ENCODE measurements at places on chromosomes 3 and 15.

GRCh38 chr15:70299931-70300869 lies 202.5 kb upstream of the TLE3 start:
- no peak for DNase-seq

- no peak for DNase-seq
These were observed 524.6 kb downstream of the MECOM start for GRCh38 chr3:169138849-169139420.

DNA sequence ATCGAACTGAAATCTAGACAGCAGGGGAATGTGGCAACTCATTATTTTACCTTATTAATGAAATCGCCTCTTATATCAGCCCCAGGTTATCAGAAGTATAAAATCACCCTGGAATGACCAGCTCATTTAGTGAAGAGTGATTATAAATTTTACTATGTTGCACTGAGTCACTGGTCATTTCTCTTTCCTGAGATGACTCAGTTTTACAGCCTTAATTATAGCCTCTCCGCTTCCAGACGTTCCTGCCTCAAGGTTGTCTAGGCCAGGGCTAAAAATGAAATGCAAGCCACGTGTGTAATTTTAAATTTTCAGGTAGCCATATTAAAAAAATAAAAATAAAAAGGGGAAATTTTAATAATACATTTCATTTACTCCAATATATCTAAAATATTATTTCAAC lies 33.3 kb downstream of the DET1 start:
- DNase-seq, result no peak

DNA sequence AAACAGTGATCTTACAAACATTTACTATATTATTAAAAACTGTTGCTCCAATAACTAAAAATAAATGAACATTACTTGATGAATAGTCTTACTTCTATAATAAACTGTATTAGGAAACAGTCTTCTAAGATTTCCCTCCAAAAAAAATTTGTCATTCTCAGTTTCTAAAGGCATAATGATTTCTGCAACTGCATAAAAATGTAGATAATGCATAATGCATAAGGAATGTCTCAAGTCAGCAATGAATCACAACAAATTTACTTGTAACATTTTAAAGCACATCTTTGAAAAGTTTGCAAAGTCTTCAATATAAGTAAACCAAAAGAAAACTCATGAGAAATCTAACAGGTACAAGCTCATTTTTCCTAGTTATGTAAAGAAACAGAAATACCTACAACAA lies 113.5 kb downstream of the VPS13C start:
- peak; percentile 13 for DNase-seq

DNA sequence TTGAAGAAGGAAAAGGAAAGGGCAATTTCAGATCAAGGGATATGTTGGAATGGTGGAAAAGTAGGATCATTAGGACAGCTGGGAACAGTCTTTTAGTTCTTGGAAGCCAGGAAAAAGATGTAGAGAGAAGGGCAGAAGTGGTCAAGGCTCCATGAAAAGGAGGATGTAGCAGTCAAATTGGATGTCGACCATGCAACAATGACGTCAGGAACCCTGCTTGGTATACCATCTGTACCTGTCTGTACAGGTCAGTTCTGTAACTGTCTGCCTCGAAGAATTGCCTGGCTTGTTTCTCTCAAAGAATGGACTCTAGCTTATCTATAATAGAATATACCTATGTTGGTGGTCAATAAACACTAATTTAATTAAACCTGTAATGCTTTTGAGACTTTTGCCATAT lies 157.8 kb upstream of the SGO1 start:
- no peak for DNase-seq

DNA sequence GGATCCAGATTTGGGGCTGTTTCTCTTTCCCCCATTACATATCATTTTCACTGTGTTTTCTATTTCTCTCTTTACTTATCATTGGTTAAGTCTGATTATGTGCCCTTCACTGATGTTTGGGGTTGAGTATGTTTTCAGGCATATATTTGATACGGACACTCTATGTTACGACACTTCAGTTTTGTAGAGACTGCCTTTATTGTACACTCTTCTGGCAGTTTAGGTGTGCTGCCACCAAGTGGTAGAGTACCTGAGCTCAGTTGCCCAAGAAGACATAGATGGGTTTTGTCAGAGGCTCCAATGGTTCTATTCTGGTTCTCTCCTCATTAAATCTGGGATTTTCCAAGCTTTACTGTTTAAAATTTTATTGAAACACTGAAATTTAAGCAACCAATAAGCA lies 255.0 kb upstream of the ROPN1 start:
- DNase-seq, result no peak

GRCh38 chr3:179541094-179541493 lies 21.6 kb upstream of the ACTL6A start:
- no peak for DNase-seq

- DNase-seq, result no peak
These were observed 41.7 kb upstream of the PRICKLE2 start for GRCh38 chr3:64266983-64267382.

DNA sequence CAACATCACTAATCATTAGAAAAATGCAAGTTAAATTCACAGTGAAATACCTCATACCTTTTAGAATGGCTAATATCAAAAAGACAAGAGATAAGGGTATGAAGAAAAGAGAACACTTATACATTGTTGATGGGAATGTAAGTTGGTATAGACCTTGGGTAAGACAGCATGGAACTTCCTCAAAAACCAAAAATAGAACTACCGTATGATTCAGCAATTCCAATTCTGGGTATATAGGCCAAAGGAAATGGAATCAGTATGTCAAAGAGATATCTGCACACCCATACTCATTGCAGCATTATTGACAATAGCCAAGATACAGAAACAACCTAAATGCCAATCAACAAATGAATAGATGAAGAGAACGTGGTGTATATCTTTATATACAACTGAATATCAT lies 166.8 kb upstream of the LRRN1 start:
- no peak for DNase-seq

GRCh38 chr3:37481982-37482381 lies 307.6 kb upstream of the LRRFIP2 start:
- no peak for DNase-seq

- DNase-seq, result no peak
These were observed 24.5 kb upstream of the MFSD1 start for GRCh38 chr3:158777161-158777873.

- DNase-seq, result no peak
These were observed 37.0 kb downstream of the MCF2L2 start for GRCh38 chr3:183391460-183391859.

GRCh38 chr15:96296264-96296663 lies 34.2 kb upstream of the NR2F2 start:
- DNase-seq, result no peak

- peak; percentile 54 for DNase-seq
These were observed 23.6 kb downstream of the SEC61A1 start for GRCh38 chr3:128075522-128076482.

DNA sequence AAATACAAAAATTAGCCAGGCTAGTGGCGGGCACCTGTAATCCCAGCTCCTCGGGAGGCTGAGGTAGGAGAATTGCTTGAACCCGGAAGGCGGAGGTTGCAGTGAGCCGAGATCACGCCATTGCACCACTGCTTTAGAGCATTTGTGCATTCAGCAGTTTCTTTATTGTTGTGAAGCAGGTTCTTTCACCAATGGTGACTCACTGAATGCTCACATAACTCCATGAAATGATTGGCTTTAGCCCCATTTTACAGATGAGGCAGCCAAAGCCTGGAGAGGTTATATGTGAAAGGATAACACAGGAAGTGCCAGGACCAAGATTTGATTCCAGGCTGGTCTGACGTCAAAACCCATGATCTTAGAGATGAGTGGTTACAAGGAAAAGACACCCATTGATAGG lies 195.2 kb downstream of the SLCO3A1 start:
- DNase-seq, result no peak

DNA sequence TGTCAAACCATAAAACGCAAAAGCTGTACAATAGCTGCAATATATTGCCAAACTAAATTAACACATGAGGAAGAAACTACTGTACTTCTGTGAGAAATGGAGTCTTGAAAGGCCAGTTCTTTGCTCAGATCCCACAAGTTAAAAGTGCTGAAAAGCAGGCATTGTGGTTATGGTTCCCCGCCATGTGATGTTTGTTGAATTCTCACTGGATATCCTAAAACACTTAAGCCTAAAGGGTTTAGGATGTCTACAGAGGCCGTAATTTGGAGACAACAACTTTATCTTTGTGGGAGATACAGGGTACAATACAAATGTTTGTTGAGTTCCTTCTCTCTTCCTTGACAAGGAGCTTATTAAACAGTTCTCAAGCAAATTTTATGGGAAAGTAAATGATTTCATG lies 53.2 kb downstream of the TMEM212 start:
- DNase-seq, result no peak

GRCh38 chr3:171088496-171088895 lies 62.0 kb upstream of the SLC2A2 start:
- DNase-seq, result no peak

GRCh38 chr15:28955160-28955992 lies 69.6 kb downstream of the APBA2 start:
- no peak for DNase-seq

- DNase-seq, result no peak
These were observed 141.3 kb upstream of the SOX2 start for GRCh38 chr3:181570472-181570871.

GRCh38 chr15:71443538-71443937 lies 328.3 kb downstream of the THSD4 start:
- DNase-seq, result no peak

DNA sequence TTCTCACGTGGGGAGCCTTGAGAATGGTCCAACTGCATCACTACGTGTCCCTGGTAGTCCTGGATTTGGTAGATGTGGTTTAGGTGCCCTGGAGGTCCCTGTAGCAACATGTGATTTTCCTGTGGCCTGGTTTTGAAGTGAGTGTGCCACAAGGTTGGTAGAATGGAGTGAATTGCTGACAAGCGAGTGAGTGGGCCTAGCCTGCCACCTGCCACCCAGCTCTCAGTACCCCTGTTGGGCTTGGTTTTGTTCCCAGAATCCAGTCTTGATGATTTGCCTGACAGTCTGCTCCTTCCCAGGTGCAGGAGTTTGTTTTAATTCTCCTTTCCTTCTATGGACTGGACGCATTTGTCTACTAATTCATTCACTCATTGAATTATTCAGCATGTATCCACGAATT lies 19.4 kb downstream of the RPLP1 start:
- no peak for DNase-seq

- no peak for DNase-seq
These were observed 1037.9 kb downstream of the ROBO2 start for GRCh38 chr3:78077842-78078241.

- peak; percentile 84 for DNase-seq
These were observed 36.5 kb upstream of the UACA start for GRCh38 chr15:70799667-70800450.

DNA sequence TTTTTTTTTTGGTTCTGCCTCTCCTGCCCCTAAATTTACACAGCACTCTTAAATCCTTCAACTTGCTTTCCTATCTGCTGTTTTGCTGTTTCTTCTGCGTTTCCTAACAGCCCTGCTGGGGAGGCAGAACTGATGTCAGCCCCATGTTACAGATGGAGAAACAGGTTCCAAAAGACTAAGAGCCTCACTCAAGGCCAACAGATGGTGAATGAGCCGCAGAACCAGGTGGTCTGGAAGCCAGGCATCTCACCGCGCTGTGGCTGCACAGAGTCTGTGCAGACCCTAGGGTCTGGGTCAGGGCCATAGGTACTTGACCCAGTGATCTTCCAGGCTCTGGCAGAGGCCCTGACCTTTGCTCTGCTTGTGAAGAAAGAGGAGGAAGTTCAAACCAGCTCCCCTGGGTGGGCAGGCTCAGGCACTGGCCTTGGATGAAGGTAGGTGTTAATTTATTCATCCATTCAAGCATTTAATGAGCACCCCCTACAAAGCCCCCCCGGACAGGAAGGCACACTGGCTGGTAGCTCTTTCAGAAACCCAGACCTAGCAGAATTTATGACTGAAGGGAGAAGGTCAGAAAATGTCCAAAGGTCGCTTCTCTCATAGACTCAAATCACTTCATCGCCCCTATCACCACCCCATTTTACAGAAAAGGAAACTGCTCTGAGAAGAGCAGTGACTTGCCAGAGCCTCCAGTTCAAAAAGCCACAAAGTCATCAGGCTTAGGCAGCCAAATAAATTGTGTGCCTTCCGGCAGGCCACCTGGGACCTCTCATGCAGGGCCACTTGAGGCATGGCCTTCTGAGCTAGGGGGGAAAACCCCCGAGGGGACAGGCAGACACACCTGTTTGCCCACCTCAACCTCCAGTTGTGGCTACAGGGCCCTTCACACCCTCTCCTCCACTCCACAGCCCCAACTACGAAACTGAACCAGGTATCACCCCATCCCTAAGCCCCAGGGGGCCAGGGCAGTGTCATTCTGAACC lies 2.7 kb downstream of the CHDH start:
- DNase-seq, result no peak

- DNase-seq, result no peak
These were observed 559.3 kb upstream of the ARRDC4 start for GRCh38 chr15:97401195-97401594.

- DNase-seq, result peak; percentile 76
These were observed 101.6 kb downstream of the GREM1 start for GRCh38 chr15:32819448-32819847.

- no peak for DNase-seq
These were observed 41.4 kb downstream of the PGPEP1L start for GRCh38 chr15:98966091-98966787.

GRCh38 chr15:68279779-68280753 lies 2.5 kb downstream of the FEM1B start:
- DNase-seq, result no peak

GRCh38 chr3:42290966-42291714 lies 25.2 kb upstream of the CCK start:
- no peak for DNase-seq

DNA sequence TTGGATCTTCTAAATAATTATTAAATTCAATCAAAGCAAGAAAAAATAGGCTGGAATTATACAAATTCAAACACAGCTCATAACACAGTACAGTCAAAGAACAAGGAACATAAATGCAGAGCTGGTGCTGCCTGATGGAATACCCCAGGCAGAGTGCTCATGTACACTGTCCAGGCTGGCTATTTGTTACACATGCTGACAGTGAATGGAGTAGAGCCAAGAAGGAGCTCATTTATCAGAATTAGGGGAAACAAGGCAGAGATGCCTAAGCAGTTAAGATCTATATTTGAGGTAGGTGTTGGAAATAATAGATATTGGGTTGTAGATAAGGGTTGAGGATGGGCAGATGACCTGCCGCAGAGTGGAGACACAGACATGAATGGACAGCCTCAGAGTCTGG lies 788.2 kb upstream of the ARPP21 start:
- DNase-seq, result no peak

GRCh38 chr3:6108957-6109356 lies 752.0 kb upstream of the GRM7 start:
- no peak for DNase-seq

- DNase-seq, result peak; percentile 68
These were observed 299.8 kb upstream of the EPHA3 start for GRCh38 chr3:88807491-88808105.

Data from fibroblast of skin of left biceps (primary cell).